Adrenal gland (tissue), 19 donors: ENCODE measurements at places on chromosomes 1 and 21. TPM values are rescaled to one million over a fixed set of nuclear protein-coding genes. Genes with fewer than 3 reads are reported as not detected.

DNA sequence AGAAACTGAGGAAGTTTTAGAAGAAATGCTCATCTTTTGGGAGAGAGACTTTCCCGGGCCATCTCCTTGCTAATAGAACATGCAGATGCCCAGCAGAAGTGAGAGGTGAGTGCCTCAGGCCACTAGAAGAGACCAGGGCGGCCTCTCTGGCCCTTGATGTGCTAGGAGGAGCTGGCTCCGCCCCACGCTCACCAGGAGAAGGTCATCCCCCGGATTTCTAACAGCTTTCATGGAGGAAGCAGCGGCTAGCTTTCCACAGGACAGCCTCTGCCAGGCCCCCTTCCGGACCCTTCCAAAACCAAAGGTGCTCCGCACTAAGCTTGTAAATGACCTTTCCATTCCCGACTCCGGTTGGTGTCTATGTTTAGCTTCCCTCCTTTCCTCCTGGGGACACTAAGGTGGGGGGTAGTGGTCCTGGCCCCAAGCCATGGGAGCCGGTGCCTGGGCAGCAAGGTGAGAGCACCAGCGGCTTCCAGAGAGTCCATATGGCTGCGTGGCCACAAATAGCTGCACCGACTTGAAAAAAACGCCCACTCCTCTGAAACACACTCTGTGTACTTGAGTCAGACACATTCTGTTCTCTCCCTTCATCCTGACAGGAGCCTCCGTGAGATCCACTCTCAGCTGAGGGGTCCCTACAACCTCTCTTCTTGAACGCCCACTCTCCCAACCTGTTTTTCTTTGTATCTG, 249.9 kb downstream of the TNR start:
- DNase-seq = no peak

GRCh38 chr1:246959944-246960693, 28.4 kb upstream of the AHCTF1 start:
- no peak for DNase-seq

DNA sequence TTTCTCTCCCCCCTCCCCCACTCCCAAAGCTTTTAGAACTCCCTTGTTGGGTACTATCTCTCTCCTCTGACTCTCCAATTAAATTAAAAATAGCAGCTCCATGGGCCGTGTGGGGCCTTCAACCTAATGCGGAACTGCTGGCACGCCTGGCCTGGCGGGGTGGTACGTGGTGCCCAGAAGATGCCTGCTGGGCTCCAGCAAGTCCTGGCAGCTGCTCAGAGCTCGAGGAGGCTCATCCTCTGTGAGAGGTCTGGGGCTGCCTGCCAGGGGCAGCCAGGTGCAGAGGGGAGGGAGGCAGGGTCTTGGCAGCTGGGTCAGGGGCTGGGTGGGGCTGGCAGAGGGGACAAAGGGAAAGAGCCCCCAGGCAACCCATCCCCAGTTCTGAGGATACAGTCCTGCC, 74.4 kb downstream of the ACTL8 start:
- no peak for DNase-seq

The HLX gene
- 6.1 TPM for total RNA-seq

The PGLYRP4 gene
- not detected for total RNA-seq
